ENCODE measurements at places on chromosomes 16 and 17. TPM values are rescaled to one million over a fixed set of nuclear protein-coding genes. Genes with fewer than 3 reads are reported as not detected.

- DNase-seq, result no peak
Observed at GRCh38 chr17:72760368-72760767, 332.1 kb downstream of the SLC39A11 start.

Gene PRSS33
- 0.35 TPM for polyA plus RNA-seq

- no peak for DNase-seq
Observed at GRCh38 chr16:71594000-71594646, 17.2 kb upstream of the TAT start.

Gene ABCA6
- polyA plus RNA-seq, result 25.9 TPM

- no peak for DNase-seq
Observed at GRCh38 chr17:5399767-5400166, 19.7 kb downstream of the NUP88 start.

Gene SSTR5
- polyA plus RNA-seq, result not detected

Gene NRN1L
- polyA plus RNA-seq, result 1.9 TPM

DNA sequence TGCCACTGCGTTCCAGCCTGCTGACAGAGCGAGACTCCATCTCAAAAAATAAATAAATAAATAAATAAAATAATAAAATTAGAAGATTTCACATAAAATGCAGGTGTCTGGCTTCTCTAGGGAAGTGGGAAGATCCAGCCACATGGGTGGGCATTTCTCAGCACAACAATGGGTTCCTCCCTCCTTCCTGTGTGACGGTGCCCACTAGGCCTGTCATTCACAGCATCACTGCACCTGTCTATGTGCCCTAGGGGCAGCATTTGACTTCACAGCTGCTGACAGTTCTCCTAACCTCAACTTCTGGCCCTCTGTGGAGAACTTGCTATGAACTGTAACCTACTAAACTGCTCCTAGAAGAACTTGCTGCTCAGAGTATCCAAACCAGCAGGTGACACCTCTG, 3.0 kb downstream of the ABHD15 start:
- DNase-seq, result no peak

DNA sequence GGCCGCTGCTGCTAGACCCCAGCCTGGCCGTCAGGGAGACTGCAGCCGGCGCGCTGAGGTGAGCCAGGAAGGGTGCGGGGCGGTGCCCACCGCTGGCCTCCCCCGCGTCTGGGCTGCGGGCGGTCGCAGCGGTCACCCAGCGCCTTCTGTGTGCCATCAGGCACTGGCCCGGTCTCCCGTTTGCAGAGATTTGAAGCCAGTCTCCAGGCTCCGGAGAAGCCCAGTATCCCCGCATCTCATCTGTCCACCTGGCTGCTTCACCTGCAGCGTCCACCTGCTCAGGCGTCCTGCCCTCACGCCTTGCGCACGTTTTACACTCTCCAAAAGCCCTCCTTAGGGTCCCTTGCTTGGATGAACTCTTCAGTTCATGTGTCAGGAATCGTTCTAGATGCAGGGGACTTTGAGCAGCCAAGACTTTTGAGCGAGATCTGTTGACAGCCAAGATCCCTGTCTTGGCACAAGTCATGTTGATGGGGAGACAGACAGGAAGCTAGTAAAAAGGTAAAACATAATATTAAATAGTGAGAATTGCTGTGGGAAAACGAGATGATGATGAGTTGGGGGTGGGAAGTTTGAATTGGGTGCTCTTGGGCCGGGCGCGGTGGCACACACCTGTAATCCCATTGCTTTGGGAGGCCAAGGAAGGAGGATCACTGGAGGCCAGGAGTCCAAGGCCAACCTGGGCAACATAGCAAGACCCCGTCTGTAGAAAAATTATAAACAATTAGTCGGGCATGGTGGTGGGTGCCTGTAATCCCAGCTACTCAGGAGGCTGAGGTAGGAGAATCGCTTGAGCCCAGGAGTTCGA, 916 bp downstream of the HEATR3 start:
- DNase-seq, result no peak

DNA sequence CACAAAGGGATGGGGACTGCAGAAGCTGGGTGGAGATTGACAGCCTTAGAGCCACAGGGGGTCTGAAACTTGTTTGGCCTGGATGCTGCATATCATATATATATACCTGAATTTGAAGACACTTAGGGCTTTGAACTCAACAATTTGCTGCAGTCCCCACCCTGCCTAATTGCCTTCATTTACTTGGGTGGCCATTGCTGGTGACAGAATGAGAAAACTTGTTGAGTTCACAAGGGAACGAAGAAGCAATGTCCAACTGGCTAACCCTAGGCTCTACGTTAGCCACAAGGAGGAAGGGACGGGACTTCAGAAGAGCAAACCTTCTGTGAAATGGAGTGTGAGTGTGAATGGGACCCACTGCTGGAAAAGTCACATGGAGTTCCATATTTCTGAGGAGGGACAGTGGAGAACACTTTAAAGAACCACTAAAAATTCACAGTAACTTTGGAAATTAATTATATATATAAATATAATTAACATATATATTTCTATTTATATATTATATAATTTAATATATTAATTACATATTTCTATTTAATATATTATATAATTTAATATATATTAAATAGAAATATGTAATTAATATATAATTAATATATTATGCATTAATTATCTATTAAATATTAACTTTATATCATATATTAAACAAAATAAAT, 215.3 kb upstream of the SOX9 start:
- no peak for DNase-seq

Gene KRTAP4-9
- not detected for polyA plus RNA-seq

- DNase-seq, result no peak
Observed at GRCh38 chr16:3485097-3485745, 10.1 kb downstream of the C16orf90 start.

DNA sequence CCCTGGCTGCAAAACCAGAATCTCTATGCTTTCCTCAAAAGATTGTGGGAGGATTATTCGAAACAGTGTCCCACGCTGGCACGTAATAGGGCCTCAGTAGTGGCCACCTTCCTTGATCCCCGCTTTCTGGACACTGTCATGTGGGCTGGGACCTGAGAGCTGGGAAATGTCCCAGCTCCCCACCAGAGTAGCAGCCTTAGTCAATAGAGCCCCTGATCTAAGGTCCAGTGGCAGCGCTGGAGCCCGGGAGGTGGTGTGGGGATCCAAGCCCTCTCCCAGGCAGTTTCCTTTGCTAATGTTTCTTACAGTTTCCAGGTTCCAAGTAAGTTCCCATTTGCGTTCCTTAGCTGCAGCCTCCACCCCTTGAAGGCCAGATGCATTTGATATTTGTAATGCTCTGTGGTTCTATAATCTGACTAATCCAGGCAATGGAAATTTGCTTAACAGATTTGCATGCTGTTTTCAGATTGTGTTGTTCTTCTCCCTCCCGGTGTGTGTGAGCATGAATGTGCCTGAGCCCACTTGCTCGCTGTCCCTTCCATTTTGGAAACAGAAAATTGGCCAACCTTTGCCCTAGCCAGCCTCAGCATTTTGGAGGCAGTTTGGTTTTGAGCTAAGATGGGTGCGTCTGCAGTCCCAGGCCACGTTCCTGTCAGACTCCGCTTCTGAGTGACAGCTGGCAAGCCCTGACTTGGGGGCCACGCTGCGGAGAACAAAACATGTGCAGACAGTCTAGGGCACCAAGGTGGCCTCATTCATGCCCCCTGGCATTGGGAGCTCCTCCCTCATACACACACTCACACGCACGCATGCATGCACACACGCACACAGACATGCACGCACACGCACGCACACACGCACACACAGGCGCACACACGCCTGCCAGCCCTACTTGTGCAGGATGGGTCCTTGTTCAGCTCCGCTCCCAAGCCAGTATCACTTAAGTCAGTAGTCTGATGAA, 69.4 kb downstream of the CCDC182 start:
- DNase-seq, result no peak

DNA sequence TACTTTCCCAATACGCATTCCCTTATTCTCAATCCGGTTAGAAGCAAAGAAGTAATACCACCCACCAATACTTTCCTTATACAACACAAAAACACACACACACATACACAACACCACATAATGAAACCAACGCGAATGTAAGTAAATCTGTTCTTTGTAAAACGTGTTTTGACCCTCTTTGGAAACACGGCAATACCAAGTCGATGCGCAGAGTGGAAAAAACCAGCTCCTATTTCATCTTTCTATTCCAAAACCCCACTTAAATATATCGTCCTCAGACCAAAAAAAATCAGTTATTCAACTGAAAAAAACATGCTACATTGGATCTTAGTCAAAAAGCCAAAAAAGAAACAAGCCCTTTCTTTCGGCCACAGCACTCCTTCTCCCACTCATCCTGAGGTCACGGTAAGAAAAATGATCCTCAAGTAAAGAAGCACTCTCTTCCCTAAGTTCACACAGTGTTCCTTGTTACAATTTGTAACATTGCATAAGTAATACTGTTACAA, 31.0 kb upstream of the ARL4D start:
- no peak for DNase-seq

Gene SAMD14
- polyA plus RNA-seq, result 16.8 TPM

- no peak for DNase-seq
Observed at GRCh38 chr16:57532266-57532625, 4.1 kb downstream of the CCDC102A start.

Gene CD7
- polyA plus RNA-seq, result 1.7 TPM

DNA sequence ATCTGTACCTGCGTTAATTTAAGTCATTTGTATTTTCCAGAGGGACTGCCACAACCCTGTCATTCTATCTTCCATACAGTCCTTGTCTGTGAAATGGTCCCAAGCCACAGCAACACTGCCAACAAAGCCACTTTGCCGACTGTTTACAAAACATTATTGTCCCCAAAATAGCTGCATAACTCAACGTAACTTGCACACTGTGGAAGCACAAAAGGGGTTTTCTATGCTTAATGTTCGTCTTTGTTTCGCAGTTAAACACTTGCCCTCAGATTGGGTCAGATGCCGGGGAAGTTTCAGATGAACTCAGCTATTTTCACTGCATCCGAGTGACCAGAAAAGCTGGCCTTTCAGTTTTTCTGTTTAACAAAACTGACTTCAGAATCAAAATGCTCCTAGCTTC, 4.6 kb downstream of the SEC14L5 start:
- no peak for DNase-seq

Gene TPSG1
- 0.92 TPM for polyA plus RNA-seq

GRCh38 chr17:80698297-80698696, 153.7 kb downstream of the RPTOR start:
- DNase-seq, result no peak

All from left lung (tissue), 14 donors.